ENCODE measurements at places on chromosomes 2 and 18.

GRCh38 chr18:54030434-54030833, 194.0 kb downstream of the MBD2 start:
- no peak for DNase-seq

- no peak for DNase-seq
Observed at GRCh38 chr2:230216489-230216888, 3.3 kb downstream of the SP110 start.

DNA sequence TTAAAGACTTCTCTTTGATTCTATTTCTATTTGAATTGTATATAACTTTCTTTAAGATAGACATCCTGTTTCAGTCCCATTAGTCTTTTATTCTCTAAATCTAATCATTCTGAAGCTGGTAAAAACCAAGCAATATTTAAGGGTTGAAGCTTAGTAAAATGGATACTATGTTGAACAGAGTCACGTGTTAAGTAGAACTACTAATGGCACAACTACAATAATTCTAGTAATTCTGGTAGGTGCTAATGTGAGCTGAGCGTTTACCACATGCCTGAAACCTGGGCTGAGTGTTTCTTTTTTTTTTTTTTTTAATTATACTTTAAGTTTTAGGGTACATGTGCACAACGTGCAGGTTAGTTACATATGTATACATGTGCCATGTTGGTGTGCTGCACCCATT, 8.9 kb upstream of the AFF3 start:
- DNase-seq, result no peak

DNA sequence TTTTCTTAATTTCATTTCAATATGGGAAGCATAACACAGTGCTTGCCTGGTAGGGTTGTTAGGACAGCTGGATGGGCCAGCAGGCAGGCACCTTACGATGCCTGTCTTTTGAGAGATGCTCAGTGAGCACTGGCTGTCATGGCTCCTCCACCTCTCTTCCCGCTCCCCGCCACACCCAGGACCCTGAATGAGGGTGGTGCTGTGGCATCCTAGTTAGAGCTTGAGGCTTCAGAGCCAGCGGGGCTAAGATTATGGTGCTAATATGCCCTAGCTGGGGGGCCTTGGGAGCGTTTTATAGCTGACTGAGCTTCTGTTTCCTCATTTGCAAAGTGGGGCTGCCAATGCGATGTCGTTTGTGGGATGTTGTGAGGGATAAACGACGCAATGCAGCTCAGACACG, 37.7 kb downstream of the ASB1 start:
- no peak for DNase-seq

DNA sequence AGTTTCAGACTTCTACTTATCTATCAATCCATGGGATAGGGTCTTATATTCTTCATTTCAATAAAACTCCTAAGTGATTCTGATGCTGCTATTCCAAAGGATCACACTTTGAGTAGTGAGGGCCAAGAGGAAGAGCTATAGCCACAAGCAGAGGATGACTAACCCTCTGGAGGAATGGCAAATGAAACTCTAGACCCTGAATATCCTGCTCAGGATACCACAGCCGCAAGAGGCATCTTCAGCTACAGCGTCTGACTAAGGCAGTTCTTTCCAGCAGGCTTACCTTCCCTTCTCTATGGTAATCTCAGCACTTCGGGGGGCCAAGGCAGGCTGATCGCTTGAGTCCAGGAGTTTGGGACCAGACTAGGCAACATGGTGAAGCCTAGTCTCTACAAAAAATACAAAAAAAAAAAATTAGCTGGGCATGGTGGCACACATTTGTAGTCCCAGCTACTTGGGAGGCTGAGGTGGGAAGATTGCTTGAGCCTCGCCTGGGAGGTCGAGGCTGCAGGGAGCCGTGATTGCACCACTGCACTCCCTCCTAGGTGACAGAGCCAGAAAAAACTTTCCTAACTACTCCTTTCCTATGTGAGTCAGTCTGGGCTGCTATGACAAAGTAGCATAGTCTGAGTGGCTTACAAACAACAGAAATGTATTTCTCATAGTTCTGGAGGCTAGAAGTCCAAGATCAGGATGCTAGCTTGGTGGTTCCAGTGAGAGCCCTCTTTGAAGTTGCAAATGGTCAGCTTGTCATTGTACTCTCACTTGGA, 371.9 kb downstream of the IRS1 start:
- DNase-seq, result no peak

DNA sequence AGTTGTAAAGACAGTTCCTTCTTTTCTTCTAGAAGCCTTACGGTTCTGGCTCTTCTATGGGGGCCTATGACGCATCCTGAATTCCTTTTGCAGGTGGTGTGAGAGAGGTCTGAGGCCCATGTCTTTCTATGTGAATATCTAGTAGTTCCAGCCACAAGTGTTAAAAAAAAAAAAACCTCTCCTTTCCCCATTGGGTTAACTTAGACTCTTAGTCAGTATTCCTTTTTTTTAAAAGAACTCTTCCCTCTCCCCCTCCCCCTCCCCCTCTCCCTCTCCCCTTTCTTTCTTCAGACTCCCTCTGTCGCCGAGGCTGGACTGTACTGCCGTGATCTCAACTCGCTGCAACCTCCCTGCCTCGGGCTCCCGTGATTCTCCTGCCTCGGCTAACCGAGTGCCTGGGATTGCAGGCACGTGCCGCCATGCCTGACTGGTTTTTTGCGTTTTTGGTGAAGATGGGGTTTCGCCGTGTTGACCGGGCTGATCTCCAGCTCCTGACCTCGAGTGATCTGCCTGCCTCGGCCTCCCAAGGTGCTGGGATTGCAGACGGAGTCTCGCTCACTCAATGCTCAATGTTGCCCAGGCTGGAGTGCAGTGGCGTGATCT, 11.4 kb upstream of the CIDEA start:
- no peak for DNase-seq

GRCh38 chr2:163906410-163906809, 170.6 kb upstream of the FIGN start:
- DNase-seq, result no peak

DNA sequence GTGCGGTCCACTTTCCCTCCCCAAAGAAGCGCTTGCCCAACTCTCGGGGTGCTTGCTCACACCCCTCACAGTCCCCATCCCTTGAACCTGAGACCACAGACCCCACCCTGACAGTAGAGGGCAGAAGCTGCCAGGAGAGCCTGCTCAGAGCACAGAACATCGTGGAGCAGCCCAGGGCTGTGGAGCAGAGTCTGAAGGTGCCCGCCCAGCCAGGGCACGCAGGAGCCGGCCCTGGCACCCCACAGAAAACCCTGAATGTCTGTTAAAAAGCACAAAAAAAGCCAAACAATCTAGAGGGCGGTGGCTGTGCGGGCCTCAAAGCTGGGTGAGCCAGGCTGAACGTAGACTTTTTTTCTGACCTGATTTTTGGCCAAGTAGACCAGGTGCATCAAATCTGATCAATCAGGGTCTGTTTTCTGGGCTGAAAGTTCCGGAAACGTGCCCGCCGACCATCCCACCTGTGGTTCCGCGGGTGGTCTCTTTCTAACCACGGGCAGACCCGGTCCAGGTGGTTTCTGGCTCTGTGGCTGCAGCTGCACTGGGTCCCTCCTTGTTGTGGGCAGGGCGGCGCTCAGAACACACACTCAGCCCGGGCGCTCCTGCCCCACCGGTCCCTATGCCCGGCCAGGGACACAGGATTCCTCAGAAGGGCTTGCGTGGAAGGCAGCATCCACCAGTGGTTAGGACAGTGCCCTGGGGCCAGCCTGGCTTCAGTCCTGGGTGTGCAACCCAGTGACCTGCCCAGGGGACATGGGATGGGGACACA, 66.3 kb downstream of the SLC66A2 start:
- DNase-seq, result no peak

DNA sequence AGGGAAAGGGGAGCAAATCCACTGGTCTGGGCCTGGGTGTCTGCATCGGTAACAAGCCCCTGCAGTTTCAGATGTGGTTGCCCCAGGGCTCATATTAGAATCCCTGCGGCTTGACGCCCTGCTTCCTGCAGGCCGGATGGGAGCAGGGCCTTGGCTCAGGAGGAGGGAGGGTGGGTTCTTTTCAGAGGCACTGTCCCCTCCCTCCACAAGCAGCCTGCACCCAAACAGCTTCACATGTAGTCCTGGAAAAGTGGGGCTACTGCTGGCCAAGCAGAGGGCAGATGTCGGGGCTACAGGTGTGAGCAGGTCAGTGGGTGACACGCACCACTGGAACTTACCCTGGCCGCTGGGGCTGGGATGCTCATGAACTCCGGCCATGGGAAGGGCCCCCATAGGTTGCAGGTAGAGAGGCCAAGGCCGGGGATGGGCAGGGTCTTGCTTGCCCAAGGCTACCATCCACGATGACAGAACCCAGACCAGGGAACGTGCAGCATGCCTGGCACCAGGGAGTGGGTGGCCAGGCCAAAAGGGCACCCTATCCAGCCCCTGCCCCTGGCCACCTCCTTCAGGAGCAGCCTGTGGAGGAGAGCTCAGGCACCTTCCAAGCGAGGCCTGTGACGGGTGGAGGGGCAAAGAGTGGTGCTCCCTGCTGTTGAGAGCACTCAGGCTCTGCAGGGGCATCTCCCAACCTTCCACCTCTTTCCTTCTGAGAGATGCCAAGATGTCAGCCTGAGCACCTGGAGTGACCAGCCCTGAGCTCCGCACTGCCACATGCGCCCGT, 16.8 kb downstream of the ARID5A start:
- DNase-seq, result no peak

DNA sequence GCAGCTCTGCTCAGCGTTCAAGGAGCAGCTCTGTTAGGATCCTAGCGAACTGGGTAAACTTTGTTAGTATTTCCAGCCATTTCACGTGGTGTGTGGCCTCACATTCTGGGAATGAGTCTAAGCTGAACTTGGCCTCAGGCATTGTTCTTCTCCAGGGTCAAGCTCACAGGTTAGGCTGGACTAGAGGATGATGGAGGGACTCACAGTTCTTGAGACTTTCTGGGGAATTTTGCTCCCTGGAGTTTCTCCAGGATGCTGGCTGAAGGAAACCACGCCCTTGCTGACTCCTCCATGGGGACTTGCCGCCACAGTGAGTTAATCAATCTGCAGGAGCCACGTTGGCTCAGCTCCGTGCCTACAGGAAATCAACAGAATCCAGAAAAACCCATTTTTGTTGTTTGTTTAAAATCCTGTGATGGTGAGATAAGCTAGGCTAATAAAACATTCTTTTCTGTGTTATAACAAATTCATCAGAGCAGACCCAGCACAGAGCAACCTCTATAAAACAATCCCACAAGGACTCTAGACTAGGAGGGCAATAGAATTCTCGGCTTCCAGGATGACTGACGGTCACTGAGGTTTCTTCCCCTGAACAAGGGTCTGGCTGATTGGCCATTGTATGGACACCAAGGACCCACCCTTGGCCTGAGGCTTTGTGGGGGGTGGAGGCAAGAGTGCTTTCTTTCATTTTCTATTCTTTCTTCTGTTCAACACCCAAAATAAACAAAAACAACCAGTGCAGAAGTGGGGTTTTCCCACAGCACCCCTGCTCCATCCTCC, 12.6 kb downstream of the CNDP1 start:
- no peak for DNase-seq

- no peak for DNase-seq
Observed at GRCh38 chr2:141497272-141497671, 633.5 kb downstream of the LRP1B start.

GRCh38 chr18:37869051-37869450, 303.5 kb upstream of the CELF4 start:
- DNase-seq, result peak; percentile 37

DNA sequence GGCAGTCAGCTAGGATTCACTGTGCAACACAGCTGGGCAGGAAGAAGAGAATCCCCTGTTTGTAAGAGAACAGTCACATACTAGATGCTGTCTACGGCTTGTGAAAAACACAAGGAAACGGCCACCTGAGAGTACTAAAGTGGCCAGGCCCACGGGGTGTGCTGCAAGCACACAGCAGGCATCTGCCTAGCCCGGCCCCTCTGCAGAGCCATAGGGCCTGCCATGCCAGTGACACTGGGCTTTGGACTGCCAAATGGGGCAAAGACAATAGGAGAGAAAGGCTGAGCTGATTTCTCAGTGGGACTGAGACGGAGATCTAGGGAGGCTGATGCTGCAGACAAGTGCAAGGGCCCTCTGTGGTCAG, 10.3 kb downstream of the TUBB6 start:
- no peak for DNase-seq

GRCh38 chr2:53373126-53373525, 394.5 kb upstream of the CHAC2 start:
- no peak for DNase-seq

DNA sequence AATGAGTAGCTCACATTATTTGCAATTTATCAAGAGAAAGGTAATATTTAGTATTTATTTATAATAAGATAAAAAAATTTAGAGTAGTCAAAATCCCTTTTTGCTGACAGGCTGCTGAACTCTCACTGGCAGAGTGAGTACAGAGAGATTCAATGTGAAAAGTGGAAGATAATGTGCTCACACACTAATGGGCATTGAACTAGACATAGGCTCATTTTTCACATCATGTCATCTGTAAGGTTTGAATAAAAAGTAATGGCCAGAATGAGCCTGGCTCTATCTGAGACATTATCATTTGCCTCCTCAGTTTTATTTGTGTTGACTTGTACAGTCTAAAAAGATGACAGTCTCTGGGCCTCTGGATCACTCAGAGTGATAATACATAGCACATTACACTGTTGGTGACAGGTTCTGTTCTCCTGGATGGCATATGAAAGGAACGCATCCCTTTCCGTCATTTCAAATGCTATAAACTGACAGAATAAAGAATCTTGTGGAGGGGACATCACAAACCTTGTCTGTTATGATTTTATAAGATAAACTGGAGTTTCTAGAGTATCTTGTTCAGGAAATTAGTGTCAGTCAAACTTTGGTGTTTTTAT, 812.9 kb downstream of the NR4A2 start:
- DNase-seq, result no peak

- no peak for DNase-seq
Observed at GRCh38 chr2:234858145-234858544, 93.7 kb upstream of the SH3BP4 start.

GRCh38 chr2:18630941-18631340, 41.6 kb upstream of the NT5C1B start:
- DNase-seq, result no peak

- DNase-seq, result no peak
Observed at GRCh38 chr2:238847841-238848690, at the start of gene TWIST2. Gene TWIST2 (plus strand): TSS chr2:238848085. CDS start chr2:238848216, 131 bp downstream.

- DNase-seq, result peak; percentile 34
Observed at GRCh38 chr2:119694845-119695521, 16.0 kb downstream of the TMEM177 start.

Measured in NCI-H2171 (cell line).